ENCODE measurements at places on chromosomes 12 and 14. TPM values are rescaled to one million over a fixed set of nuclear protein-coding genes. Genes with fewer than 3 reads are reported as not detected.

KRT80 gene
- 6.2 TPM for polyA plus RNA-seq

DNA sequence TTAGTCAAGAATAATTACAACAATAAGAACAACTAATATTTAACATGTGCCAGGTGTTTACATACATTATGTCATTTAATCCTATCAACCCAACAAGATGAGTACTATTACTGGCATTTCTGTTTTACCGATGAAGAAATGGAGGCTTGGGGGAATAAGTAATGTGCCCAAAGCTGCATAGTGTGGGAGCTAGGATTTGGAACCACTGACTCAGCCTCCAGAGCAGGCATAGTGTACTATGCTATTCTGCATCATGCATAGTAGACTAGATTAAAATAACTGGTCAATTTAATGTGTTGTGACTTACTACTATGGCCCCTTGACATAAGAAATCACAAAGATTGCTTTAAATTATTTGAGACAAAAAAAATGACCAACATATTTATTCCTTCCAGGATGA, 9.5 kb downstream of the GPR19 start:
- DNase-seq, result no peak

GRCh38 chr14:80575763-80576162, 364.5 kb upstream of the DIO2 start:
- no peak for DNase-seq

DNA sequence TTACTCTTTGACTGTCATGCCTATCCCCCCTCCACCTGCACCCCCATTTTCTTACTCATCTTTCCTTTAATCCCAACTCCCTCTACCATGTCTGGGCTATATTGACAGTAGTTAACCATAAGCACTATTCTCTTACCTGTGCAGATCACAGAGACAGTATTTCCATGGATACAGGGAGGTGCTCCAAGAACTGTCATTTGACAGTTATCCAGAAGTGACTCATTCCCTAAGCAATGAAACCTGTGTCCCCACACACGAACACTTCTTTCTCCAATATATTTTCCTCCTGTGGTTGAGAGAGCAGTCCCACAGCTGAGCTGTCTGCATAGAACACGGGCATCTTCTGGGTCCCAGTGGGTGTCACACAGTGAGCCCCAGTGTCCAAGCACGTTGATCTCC, 68.8 kb downstream of the CD163L1 start:
- no peak for DNase-seq

- DNase-seq, result no peak
Measured at GRCh38 chr14:33435911-33436689, 497.4 kb downstream of the NPAS3 start.
